Activated CD8-positive, alpha-beta memory T cell treated with anti-CD3 and anti-CD28 coated beads for 36 hours (primary cell): ENCODE measurements at places on chromosomes 3 and 15. TPM values are rescaled to one million over a fixed set of nuclear protein-coding genes. Genes with fewer than 3 reads are reported as not detected.

Gene MST1R
- total RNA-seq: 0.99 TPM

Gene CXCR6
- 8.0 TPM for total RNA-seq

Gene C3orf20
- not detected for total RNA-seq

Gene APOD
- not detected for total RNA-seq

Gene CCDC39
- total RNA-seq: not detected

Gene ACSBG1
- not detected for total RNA-seq

Gene CACNA2D3
- not detected for total RNA-seq

Gene IMPG2
- total RNA-seq: 0.06 TPM

Gene SAMMSON
- total RNA-seq: not detected

Gene GPR156
- 0.06 TPM for total RNA-seq

Gene GOLIM4
- 8.0 TPM for total RNA-seq

Gene RPL4
- total RNA-seq: 4,526 TPM

Gene NR2C2
- 45.2 TPM for total RNA-seq

Gene IL17RB
- total RNA-seq: 0.36 TPM

Gene NECTIN3
- total RNA-seq: 10.0 TPM

Gene SAXO2
- 1.9 TPM for total RNA-seq

Gene IFT57
- total RNA-seq: 47.7 TPM

Gene KNL1
- total RNA-seq: 22.5 TPM

Gene C15orf62
- total RNA-seq: 0.44 TPM

Gene ZNF774
- 1.0 TPM for total RNA-seq

Gene KNG1
- total RNA-seq: not detected

Gene CLDN1
- 0.19 TPM for total RNA-seq

Gene GPR160
- total RNA-seq: 4.2 TPM

Gene ITIH1
- not detected for total RNA-seq

Gene GP9
- not detected for total RNA-seq

Gene ZDHHC23
- 4.1 TPM for total RNA-seq

Gene FSD2
- total RNA-seq: not detected

Gene CEMIP
- total RNA-seq: not detected

Gene LIPH
- total RNA-seq: not detected

Gene GRAMD1C
- 0.21 TPM for total RNA-seq

Gene ISLR
- not detected for total RNA-seq

Gene GPR149
- not detected for total RNA-seq

Gene PPM1L
- total RNA-seq: 3.2 TPM

Gene EPM2AIP1
- total RNA-seq: 12.8 TPM

Gene RARB
- not detected for total RNA-seq

Gene PDHB
- 62.1 TPM for total RNA-seq

Gene PRR23B
- not detected for total RNA-seq

Gene MINAR1
- 0.31 TPM for total RNA-seq

Gene ATR
- 44.7 TPM for total RNA-seq

Gene CADM2
- 0.25 TPM for total RNA-seq

Gene CHRNA7
- total RNA-seq: not detected

Gene GOLGA6D
- not detected for total RNA-seq

Gene CD276
- total RNA-seq: 3.1 TPM

Gene TIMP4
- total RNA-seq: not detected

Gene FGF7
- total RNA-seq: not detected

Gene UBA7
- 41.9 TPM for total RNA-seq

Gene LIPC
- total RNA-seq: 1.0 TPM

Gene RASGRF1
- total RNA-seq: 0.02 TPM

Gene CACNA2D2
- total RNA-seq: 0.55 TPM

Gene RPUSD2
- total RNA-seq: 24.4 TPM

Gene FEZF2
- total RNA-seq: not detected

Gene KIF7
- 3.4 TPM for total RNA-seq

Gene CAMP
- total RNA-seq: not detected

Gene DAZL
- total RNA-seq: 0.08 TPM

Gene ARHGAP31
- total RNA-seq: 17.3 TPM
